Skeletal muscle cell (primary cell): ENCODE measurements at places on chromosomes 4 and X.

GRCh38 chr4:42331914-42332368 is 65.3 kb upstream of the SHISA3 start:
- DNase-seq: peak; percentile 50

DNA sequence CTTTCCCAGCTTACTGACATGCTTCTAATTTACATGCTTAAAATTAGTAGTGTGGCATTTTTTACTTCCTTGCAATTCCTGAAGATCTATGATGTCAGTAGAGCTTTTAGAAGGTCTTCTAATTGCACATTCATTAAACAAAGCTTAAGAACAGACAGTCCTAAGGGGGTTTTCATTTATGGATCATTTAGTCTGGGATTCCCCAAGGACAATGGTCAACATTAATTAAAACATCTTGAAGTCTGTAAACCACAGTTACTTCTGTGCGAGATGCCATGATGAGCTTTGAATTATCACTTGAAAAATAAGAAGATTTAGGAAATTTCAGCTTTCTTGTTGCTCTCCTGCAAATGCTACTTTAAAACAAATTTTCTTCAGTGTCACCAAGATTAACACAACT is 20.2 kb downstream of the ANXA3 start:
- no peak for DNase-seq

DNA sequence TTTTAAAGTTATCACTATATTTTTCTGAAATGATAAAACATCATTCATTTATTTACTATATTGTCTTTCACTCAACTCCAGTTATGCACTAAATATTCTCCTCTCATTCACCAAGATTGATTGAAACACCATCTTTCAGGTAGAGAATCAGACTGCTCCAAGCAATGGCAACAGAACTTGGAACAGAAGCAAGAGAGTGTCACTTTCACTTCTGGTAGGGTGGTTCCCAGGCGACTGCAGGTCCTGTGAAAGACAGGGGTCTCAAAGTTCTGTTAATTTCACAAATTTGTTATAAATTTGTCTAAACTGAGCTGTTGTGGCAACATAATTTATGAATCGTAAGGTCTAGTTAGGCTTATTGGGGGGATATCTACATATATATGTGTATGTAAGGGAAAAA is 47.8 kb downstream of the RHOH start:
- DNase-seq: no peak

DNA sequence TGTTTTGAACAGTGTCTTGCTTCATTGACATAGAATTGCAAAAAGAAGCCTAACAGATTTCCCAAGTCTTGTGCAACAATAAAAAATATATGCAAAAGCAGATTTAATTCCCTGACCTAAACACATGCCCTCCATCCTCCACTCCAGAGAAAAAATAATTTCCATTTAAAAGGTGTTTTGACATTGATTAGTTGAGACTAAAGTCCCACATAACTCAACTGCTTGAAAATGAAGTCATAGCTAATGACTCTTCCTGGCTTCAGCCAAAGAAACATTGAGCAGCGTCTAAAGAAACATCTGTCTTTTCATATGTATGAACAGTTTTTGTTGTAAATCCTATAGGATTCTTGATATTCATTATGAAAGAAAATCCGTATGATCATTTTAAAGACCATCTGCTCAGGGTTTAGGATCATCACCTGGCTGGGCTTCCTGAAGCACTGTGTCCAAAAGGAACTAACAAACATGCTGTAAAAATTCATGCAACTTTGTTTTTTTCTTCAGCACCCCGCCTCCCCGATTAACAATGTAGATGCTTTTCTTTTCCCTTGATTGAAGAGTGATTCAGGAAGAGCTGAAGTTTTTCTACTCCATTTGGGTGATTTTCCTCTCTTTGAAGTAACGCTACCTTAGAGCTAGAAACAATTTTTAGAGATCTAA is 273.4 kb downstream of the HS3ST1 start:
- no peak for DNase-seq

DNA sequence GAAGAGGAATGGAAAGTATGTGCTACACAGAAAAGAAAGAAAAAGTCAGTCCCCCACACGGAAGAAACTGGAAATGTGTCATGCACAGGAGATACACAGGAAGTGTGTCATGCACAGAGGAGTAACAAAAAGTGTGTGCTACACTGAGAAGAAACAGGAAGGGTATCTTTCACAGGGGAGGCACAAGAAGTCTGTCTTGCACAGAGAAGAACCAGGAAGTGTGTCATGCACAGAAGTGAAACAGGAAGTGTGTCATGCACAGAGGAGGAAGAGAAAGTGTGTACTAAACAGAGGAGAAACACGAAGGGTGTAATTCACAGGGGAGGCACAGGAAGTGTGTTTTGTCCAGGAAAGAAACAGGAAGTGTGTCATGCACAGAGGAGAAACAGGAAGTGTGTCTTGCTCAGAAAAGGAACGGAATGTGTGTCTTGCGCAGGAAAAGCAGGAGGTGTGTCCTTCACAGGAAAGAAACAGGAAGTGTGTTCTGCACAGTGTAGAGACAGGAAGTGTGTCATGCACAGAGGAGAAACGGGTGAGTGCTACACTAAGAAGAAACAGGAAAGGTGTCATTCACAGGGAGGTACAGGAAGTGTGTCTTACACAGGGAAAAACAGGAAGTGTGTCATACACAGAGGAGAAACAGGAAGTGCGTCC is 527.2 kb upstream of the PRKX start:
- no peak for DNase-seq

DNA sequence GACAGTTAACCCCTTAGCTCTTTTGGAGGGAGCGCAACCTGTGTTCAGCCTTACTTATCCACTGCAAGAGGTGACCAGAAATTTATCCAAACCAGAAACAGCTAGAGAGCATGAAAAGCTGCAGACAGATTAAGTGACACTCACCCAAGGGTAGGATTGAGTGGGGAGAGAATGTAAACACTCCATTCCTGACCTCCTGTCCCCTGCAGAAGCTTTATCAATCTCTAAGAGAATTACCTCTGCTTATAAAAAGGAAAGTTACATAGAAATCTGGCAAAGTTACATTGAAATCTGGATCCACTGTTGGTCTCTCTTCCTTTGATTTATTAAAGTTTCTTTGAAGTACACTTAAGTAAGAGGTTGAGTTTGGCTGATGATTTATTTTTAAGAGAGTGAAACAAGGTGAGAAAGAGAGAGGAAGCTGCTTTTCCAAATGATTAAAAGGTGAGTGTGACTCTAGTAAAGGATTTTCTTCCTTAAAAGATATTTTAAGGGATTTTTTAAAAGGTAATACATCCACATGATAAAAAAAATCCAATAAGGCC is 112.3 kb downstream of the ANAPC4 start:
- no peak for DNase-seq

GRCh38 chr4:3745886-3746656 is 20.1 kb upstream of the ADRA2C start:
- no peak for DNase-seq

- peak; percentile 2 for DNase-seq
Observed at GRCh38 chr4:28879178-28879577, 1841.0 kb upstream of the PCDH7 start.

DNA sequence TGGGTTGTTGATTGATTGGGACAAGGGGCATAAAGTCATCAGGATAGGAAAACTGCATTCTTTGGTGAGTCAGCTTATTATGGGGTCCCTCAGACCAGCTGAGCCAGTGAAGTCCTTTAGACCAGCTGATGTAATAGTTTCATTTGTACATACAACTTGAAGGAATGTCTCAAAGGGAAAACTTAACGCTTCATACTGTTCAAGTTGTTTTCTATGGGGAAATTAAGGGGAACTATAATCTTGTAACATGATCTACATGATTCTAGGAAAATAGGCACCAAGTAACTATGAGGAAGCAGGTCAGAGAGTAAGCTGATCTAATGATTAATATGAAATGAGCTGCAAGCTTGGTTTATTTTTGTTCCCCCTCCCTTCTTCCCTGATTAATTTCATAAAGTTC is 175.1 kb upstream of the GRID2 start:
- peak; percentile 32 for DNase-seq

DNA sequence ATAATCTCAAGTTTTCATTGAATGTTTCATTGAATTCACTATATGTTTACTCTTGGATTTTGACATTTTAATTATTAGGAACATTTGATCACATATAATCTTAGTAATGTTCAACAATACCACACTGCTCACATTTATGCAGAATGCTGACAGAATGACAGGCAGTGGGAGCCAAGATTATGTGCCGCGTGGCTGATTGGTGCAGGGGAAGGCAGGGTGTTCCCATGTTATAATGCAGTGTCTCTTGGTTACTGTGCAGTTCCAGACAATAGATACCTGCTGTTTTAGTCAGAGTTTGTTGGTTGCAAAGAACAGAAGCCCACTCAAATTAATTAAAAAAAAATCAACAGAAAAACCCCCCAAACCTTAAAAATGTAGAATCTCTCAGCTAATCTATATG is 33.0 kb downstream of the FHIP1A start:
- DNase-seq: no peak

DNA sequence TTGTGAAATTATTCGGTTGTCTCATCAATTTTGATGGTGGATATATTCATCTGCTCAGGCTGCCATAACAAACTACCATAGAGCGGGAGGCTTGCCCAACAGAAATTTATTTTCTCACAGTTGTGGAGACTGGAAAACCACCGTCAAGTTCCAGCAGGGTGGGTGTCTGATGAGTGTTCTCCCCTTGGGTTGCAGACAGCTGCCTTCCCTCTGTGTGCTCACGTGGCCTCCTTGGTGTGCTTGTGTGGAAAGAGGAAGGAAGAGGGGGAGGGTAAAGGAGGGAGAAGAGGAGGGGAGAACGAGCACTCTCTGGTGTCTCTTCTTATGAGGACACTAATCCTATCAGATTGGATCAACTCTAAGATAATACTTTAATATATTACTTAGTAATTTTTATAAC is 123.8 kb upstream of the TEX13D start:
- DNase-seq: no peak

GRCh38 chrX:44953734-44954502 is 80.9 kb downstream of the KDM6A start:
- DNase-seq: no peak

GRCh38 chrX:132875650-132876522 is 82.5 kb downstream of the HS6ST2 start:
- no peak for DNase-seq

GRCh38 chrX:6131287-6131686 is 97.4 kb downstream of the NLGN4X start:
- DNase-seq: no peak

GRCh38 chr4:171812333-171812664 is 905 bp upstream of the GALNTL6 start:
- DNase-seq: no peak

GRCh38 chr4:31458813-31459212 is 738.6 kb downstream of the PCDH7 start:
- peak; percentile 78 for DNase-seq

- DNase-seq: no peak
Observed at GRCh38 chr4:77185686-77186085, 28.7 kb downstream of the CCNG2 start.

GRCh38 chrX:53089925-53090324 is 4.0 kb upstream of the KANTR start:
- no peak for DNase-seq

DNA sequence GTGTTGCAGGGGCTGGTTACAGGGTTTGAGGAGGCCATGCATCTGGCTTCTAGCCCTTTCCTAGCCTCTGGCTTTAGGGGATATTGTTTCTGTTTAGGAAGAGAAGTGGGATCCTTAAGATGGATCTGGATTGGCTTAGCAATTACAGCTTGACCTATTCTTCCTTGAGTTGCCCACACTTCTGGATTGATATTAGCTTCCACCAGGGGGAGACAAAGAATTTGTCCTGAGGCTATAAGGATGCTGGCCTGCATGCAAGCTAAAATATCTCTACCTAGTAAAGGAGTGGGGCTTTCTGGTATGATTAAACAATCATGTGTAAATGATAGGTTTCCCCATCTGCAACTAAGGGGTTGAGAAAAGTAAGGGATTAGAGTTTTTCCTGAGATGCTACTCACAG is 117.2 kb downstream of the TEX13C start:
- DNase-seq: no peak

GRCh38 chr4:108149588-108150380 is 18.9 kb downstream of the LEF1 start:
- no peak for DNase-seq

- DNase-seq: no peak
Observed at GRCh38 chr4:110629214-110629754, 6.4 kb upstream of the PITX2 start.

GRCh38 chr4:40058121-40058520 is 1.5 kb downstream of the N4BP2 start:
- DNase-seq: no peak

DNA sequence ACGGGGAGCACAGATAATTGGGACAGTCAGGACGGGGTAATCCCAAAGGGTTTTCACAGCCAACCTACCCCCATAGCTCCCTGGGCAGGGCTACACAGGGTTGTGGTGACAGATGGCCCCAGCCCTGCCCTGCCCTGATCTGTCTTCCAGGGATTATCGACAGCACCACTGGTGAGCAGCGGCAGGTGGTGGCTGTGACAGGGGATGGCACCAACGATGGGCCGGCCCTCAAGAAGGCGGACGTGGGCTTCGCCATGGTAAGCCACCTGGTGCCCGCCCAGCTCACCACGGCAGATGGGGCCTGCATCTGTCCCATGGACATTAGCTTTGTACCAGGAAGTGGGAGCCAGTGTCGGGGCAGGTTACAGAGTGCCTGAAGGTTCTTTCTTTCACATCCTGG is 39.3 kb downstream of the ATP2B3 start:
- no peak for DNase-seq

DNA sequence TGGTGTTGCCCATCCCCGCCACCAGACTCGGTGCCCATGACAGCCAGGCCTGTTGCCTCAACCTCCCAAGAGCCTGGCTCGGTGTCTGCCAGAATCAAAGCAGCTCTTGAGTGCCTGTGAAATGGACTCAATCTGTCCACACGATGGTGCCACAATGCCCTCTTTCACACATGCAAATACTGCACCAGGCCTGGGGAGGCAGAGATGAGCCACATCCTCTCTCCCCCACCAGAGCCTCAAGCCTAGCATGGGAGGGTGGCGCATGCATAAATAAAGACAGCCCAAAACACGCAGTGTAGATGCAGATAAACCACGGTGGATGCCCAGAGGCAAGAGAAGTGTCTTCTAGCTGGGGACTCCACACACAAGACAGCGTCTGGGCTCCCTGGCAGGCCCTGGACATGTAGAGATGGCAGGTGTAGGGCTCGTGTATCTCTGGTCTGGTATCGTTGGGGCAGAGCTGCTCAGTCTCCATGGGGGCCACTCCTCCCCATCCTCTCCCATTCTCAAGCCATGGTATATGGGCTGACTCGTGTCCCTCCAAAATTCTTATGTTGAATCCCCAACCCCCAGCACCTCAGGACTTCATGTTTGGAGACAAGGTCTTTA is 65.6 kb downstream of the JAKMIP1 start:
- no peak for DNase-seq

DNA sequence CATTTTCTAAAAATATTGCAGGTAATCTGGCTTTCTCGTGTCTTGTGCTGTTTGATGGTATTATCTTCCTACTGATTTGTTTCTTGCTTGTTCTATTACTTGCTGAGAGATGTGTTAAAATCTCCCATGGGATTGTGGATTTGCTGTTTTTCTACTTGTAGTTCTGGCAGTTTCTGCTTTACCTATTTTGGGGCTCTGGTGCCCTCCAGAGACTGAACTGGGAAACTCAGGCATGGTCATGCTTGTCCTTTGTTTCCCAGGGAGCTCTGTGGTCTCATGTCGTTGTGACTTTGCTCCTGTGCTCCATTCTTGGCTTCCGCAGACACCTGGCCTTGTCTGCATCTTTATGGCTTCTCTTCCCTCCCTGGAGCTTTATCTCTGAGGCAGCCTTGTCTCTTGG is 39.5 kb downstream of the NSD2 start:
- peak; percentile 55 for DNase-seq

- DNase-seq: no peak
Observed at GRCh38 chr4:74063859-74064258, 25.4 kb upstream of the CXCL3 start.
